ENCODE measurements at places on chromosomes 7 and 10. TPM values are rescaled to one million over a fixed set of nuclear protein-coding genes. Genes with fewer than 3 reads are reported as not detected.

Gene ERVW-1
- not detected for total RNA-seq

Gene JAZF1
- total RNA-seq: 5.3 TPM

Gene IGF2BP3
- 110 TPM for total RNA-seq

Gene GDF2
- total RNA-seq: not detected

Gene PPRC1
- 14.0 TPM for total RNA-seq

Gene FAM180A
- total RNA-seq: not detected

Gene RAB18
- 37.5 TPM for total RNA-seq

Gene THSD7A
- 47.2 TPM for total RNA-seq

Gene EGFR
- total RNA-seq: 1.5 TPM

Gene PNLIP
- not detected for total RNA-seq

Gene HMX3
- not detected for total RNA-seq

Gene TUBAL3
- 0.18 TPM for total RNA-seq

Gene MET
- total RNA-seq: 63.3 TPM

Gene FAM171A1
- total RNA-seq: 35.8 TPM

Gene CLDN4
- total RNA-seq: under 0.01 TPM

Gene FOXI2
- total RNA-seq: not detected

Gene TYW1B
- 9.4 TPM for total RNA-seq

Gene TMEM176A
- total RNA-seq: not detected

Gene GPR26
- total RNA-seq: not detected

Gene TMEM178B
- total RNA-seq: not detected

Gene POU6F2
- total RNA-seq: not detected

Gene SPDYE5
- not detected for total RNA-seq

Gene SYNPO2L
- total RNA-seq: not detected

Gene TMEM130
- total RNA-seq: not detected

Gene LRRD1
- total RNA-seq: not detected

Gene MRPS16
- total RNA-seq: 67.1 TPM
